ENCODE measurements at places on chromosomes 4 and X.
A peak's percentile ranks its signal among the peaks of the same experiment; 100 is the strongest.

GRCh38 chrX:66731398-66731797 lies 92.5 kb upstream of the EDA2R start:
- no peak for DNase-seq

- DNase-seq: no peak
These were observed 1440.2 kb downstream of the ADGRL3 start for GRCh38 chr4:62640296-62640695.

DNA sequence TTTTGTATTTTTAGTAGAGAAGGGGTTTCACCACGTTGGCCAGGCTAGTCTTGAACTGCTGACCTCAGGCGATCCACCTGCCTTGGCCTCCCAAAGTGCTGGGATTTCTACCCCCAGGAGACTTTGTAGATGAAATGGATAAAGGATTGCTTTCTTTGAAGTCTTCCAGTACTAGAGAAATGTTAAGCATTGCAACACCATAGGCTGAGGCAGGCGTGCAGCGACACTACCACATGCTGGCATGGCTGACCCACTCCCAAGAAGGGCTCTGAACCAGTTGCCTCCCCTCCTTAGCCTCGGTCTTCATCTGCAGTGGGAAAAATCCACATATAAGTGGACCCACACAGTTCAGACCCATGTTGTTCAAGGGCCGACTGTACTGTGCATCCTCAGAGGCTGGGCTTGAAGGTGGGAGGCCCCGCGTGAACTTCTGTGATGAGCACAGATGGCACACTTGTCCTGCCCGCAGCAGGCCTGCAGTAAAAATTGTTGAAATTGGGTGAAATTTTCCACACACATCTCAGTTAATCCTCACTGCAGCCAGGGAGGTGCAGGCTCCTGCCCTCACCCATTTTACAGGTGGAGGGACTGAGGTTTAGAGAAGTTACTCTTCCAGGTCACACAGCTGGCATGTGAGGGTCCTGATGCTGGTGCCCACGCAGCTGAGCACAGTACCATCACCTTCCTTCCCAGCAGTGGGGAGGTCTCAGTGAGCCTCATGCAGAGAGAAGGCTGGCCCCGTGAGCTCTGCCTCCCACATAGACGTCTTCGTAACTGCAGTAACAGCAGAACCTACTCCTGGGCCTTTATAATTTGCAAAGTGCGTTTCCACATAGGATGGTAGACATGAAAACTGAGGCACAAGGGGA lies 35.5 kb downstream of the HTRA3 start:
- peak; percentile 18 for DNase-seq

DNA sequence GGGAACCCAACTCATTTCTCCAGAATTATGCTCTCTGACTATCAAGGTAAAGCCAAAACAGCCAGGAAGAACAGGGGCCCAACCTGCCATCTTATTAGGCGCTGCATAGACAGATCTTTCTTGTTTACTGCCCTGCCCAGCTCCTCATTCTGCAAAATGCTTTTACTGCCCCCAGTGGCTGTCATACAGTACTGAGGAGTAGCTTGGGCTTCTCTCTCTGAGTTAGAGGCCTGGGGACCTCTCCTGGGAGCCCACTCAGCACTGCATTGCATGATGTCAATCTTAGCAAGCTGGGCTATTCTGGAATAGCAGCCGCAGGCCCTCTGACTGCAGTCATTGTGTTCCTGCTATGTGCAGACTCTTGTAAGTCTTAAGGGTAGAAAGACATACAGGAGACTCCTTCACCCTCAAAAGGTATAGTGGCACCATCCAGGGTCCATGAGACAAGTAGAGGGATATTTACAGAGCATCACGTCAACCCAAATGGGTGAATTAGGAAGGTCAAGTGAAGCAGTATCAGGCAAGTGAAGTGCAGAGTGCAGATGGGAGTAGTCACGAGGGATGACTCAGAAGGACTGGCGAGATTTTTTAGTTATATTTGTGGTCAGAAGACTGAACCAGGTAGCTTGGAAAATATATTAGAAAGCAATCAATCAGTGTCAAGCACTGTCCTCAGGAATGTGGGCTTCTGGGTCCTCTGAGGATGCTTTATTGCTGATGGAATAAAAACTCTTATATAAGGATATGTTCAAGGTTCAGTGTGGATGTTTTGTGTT lies 294.1 kb upstream of the SFRP2 start:
- DNase-seq: no peak

GRCh38 chr4:84239278-84239845 lies 259.7 kb downstream of the NKX6-1 start:
- DNase-seq: no peak

DNA sequence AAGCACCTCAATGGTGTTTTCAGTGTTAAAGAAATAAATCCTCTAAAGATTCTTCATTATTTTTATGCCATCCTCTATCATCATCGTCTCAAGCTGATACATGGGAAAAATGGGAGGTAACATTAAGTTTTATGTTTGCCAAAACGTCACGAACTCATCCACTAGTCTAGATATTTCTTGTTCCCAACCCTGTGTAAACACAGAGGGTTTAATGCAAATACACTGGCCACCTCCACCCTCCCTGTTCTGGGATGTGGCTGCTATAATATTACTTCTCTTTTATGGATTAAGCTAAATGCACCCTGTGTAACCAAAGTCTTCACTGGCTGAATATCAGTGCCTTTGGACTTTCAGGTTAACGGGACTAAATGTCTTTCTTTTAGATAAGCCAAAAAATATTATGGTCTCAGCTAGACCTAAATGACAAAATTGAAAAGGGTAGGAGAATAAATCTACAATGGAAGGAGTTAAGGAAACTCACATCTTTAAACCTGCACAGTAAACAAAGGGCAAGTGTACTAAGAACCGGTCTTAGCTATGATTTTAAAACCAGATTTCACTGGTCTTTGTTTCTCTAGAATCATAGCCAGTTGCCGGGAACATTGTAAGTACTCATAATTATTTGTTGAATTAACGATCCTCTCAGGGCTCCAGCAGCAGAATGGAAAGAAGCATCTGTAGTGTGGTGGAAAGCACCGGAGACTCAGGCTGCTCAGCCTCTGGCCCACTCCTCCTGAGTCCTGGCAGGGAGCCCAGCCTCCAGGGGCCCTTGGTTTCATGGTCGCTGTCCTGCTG lies 103.5 kb upstream of the NOCT start:
- DNase-seq: no peak

DNA sequence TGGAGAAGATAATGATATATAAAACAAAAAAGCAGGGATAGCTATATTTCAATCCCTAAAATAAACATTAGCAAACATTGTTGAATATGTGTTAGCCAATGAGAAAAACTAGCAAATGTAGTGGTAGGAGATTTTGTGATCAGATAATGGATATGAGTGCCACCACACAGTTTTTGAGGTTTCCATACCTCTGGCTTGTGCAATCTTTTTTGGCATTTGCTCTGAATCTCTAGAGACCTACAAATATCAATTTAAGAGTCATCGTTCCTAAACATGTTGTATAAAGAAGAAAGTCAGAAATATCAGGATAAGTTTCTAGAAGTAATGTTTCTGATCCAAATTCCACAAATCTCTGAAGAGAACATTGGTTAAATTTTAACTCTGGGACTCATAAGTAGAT lies 308.7 kb downstream of the PDGFC start:
- DNase-seq: no peak

DNA sequence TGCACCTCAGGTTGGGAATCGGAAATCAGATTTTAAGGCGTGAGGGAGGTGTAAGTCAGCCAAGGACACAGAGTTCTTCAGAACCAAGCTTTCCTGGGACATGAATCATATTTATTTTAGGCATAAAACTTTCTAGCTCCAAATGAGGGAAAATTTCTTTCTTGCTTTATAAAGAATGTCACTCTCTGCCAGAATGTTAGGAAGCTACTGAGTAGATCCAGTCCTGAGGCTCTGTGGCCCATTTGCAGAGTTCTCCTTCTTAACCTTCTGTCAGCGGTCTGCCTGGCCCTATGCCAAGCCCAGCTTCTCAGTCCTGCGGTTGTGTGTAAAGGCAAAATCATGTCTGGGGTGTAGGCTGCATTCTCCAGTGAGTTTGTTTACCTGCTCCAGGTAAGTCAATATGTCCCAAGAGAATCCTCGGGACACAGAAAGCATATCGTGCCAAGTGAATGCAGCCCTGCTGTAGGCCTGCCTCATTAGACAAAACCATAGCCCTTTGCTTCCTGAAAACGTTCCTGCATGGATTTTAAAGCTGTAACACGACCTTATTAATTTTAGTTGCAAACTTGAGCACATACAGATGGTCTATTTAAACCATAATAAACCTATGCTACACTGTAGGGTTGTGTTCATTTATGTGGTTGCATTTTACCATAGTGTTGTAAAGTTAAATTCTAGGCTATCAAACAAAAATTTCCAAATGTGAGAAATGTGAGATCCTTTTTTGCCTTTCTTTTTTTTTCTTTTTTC lies 29.2 kb upstream of the CCNI start:
- peak; percentile 52 for DNase-seq

GRCh38 chr4:185405296-185405999 lies 8.8 kb downstream of the ANKRD37 start:
- DNase-seq: no peak

- DNase-seq: no peak
These were observed 365.5 kb upstream of the BOD1L1 start for GRCh38 chr4:13992975-13993520.

DNA sequence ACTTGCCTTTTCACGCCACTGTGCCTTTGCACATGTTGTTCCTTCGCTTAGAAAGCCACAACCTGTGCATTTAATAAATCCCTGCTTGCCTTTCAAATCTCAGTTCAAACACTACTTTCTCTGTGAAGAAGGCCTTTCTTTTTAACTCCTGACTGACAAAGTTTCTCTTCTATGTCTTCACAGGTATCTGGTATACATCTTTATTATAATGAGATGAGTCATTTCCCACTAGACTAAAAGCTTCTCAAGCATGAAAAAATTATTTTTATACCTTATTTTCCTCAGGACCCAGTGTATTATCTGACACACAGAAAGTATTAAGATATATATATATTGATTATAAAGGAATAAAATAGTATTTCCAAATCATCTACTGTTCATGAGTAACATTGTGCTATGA lies 189.9 kb downstream of the TBCK start:
- no peak for DNase-seq

- no peak for DNase-seq
These were observed 132.1 kb upstream of the ADGRL3 start for GRCh38 chr4:61068060-61068459.

DNA sequence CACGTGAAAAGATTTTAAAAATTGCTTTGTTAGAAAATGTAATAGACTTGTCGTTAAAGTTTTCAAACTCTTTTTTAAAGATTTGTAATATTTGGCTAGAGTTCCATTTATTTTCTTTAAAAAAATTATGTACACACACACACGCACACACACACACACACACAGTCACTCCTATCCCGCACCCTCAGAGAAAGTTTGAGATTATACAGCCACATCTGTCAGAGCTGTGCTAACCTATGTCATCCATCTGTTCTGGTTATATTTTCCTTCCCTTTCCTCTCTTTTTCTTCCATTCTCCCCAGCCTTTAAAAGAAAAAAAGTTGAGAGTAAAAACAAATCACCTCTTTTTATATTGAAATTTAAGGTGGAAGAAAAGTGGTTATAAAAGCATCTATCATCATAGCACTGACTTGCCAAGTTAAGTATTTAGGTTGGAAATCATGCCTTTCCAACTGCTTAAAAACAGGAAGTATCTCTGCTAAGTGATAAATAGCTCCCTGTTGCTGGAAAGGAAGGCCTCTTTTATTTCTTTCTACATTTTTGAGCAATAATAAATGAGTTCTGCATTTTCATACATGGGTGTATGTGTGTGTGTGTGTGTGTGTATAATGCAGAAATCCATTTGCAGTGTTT lies 163.3 kb upstream of the SPRY1 start:
- no peak for DNase-seq

GRCh38 chr4:83269256-83269655 lies 15.3 kb downstream of the COQ2 start:
- DNase-seq: no peak

DNA sequence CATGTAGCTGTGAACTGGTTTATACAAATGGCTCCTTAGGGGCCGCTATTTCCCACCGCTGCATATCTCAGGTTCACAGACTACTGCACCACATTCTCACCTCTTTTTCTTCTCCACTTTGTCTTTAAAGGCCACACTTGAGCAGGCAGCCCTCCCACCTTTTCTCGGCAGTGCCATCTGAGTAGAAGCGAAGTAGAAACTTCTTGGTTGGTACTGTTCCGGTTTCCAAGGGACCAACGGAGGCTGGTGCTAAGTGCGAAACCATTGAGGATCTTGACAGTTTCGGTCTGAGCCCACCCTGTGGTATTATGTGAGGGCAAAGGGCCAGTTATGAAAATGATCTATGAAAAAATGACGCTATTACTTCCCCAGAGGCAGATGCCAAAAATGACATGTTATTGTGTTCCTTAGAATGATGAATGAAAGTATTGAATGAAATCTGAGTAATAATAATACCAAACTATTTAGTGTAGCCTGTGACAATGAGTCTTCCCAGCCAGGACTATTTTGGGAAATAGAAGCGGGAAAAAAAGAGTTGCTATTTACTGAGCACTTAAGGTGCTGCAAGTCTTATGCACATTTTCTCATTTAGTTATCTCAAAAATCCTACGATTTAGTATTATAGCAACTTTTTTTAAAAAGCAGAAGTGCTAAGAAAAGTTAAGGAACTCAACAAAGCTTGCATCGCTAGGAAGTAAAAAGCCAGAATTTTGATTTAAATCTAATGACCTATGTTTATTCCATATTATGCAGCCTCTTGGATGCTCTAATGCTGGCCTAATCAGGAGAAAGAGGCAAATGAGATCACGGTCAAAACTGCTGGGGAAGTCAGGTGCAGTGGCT lies 29.6 kb upstream of the CHRNA9 start:
- no peak for DNase-seq

DNA sequence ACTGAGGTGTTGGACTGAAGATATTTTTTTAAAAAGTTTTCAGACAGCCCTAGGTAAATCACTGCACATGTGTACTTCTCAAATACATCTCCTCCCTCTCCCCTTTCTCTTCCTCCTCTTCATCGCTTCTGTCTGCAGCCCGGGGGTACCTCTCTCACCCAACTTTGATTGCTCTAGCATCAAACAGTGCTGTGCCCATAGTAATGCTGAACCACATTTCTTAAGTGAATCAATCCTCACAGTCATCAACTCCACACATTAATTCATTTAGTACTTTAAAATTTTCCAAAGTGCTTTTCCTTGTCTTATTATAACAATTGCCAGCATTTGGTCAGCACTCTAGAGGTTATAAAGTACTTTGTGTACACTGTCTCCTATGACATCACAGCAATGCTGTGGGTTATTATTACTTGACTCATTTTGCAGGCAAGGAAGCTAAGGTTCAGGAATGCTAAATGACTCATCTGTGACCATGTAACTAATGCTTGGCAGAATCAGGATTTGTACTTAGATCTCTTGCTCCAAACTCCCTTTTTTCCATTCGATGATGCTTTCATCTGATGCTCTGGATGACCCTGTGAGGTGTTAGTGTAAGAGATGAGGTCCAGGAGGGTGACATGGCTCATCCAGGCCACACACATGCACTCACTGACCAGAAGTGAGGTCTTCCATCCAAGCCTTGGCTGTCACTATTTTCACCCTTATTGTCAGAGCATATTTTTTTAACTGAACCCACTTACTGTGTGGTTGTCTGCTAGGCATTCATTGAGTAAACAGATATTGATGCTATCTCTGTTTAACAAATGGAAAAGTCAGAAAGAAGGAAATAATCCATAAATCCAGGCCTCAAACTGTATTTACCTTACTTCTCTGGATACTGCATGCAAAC lies 58.8 kb downstream of the RHOH start:
- DNase-seq: no peak

- no peak for DNase-seq
These were observed 548 bp downstream of the NEUROG2 start for GRCh38 chr4:112515198-112516065.

- no peak for DNase-seq
These were observed 586.1 kb downstream of the GBA3 start for GRCh38 chr4:23278845-23279244.

GRCh38 chrX:39843318-39843717 lies 254.4 kb downstream of the BCOR start:
- DNase-seq: no peak
